Activated T-helper 1 cell treated with Interleukin-2 at 50 U/mL for 16 hours (primary cell): ENCODE measurements at places on chromosomes 6 and 20.

- DNase-seq: no peak
Observed at GRCh38 chr6:79814940-79815339, 132.4 kb downstream of the ELOVL4 start.

DNA sequence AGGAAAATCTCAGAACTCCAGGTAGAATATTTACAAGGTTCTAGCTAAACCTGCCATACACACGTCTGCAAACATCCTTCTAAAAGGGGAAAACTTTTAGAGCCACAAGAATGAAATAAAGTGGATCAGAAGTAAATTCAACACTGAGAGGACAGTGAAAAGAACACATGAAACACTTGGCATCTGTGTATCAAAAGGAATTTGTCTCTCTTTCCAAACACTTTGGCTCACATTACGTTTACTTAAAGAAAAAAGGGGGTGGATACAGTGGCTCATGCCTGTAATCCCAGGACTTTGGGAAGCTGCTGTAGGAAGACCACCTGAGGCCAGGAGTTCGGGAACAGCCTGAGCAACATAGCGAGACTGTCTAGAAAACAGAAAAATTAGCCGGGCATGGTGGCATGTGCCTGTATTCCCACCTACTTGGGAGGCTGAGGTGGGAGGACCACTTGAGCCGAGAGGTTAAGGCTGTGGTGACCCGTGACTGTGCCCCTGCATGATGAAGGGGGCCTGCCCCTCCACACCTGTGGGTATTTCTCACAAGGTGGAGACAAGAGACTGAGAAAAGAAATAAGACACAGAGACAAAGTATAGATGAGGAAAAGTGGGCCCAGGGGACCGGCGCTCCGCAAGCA is 35.4 kb downstream of the NINL start:
- DNase-seq: no peak

DNA sequence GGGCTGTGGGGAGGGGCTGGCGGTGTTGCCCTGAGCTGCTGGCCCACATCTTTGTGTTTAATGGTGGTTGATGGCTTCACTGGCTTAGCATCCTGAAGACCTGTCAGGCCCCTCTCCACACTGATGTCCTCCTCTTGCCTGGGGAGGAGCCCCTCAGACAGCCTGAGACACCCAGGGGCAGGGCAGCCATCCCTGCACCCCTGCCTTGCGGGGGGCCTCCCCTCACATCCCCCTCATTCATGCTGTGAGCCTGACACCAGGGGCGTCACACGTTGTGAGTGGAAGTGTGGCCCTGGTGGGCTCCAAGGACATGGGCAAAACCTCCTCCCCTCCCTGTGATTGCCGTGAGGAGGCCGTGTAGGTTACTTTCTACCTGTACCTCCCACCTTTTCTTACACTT is 152.7 kb downstream of the DTNBP1 start:
- no peak for DNase-seq

DNA sequence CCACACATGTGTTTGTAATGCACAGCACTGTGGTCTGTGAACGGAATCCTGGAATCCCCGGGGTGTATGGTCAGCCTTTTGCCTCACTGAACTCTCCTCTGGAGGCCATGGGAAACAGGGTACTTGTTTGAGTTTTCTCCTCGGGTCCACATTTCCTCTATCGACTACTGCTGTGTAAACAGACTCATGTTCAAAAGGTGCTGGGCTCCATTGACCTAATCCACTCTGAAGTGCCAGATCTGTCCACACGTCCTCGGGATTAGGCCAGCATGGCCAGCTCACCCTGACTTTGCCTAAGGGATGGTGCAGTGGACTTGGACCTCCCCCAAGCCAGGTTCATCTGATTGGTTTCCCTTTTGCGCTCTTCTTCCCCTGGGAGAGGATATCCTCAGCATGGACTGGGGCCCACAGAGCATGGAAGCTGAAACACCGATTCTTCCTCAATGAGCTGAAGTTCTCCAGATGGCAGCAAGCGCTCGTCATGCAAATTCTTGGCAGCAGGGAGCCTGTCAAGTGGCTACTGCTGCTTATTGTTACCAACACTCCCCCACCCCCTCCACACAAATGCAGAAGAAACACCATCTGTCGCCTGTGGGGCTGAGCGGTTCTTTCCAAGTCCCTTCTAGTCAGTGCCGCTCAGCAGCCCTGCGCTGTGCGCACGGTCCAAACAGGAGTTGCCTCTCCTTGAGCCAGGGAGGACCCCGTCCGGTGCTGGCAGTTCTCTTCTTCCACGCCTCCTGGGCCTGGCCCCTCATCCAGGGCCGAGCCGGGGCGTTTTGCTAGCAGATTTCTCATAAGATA is 292.6 kb upstream of the MARCKS start:
- no peak for DNase-seq

DNA sequence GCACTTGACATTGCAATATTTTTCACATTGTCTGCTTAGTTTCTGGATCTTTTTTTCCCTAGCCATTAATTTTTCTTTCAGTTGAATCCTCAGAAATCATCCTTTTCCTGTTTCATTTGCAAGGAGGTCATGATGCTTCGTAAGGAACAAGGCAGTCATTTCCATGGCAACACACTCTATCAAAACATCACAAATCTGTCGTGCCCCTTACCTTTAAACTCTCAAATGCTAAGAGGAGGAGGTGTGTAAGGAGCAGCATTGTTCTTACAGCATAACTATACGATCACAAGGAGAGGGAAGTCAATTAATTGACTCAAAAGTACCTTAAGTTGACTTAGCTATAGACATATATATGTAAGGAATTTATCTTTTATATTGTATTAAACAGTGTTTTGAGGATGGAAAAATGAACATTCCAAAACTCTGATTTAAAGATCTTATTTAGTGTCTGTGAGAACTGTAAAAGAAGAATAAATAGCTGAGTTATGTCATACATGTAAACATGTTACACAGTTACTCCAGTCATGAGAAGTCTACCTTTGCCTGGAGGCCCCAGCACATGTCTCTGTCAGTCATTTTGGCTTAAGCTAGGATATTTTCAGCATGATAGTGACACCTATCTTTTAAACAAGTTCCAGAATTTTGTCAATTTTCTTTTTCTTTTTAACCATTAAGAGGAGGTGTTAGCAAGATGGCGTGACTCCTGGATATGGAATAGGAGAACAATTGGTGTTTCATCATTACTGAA is 41.6 kb downstream of the CDKAL1 start:
- DNase-seq: no peak

DNA sequence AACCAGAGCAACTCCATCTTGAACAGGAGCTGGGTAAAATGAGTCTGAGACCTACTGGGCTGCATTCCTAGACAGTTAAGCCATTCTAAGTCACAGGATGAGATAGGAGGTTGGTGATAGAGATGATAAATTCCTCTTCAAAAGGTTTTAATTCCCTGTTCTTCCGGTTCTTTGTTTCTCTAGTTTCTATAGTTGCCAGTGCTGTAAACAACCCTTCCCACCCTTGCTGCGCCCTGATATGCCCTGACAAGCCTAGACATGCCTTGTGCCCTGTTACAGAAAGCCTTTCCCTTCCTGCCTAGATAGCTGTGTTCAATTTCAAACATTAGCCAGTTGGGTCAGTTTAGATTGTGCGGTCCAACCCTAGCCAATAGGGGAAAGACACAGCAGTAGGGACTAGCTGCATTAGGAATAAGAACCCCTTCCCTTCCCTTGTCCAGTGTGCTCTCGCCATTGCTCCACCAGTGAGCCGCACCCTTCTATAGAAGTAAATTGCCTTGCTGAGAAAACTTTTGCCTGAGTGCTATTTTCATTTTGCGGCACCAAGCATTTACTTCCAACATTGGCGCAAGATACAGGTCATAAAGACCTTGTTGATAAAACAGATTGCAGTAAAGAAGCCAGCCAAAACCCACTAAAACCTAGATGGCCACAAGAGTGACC is 52.5 kb upstream of the CCN2 start:
- DNase-seq: no peak

GRCh38 chr6:3510178-3510577 is 53.3 kb upstream of the SLC22A23 start:
- DNase-seq: no peak

- no peak for DNase-seq
Observed at GRCh38 chr20:4929686-4930397, 71.5 kb downstream of the SLC23A2 start.

DNA sequence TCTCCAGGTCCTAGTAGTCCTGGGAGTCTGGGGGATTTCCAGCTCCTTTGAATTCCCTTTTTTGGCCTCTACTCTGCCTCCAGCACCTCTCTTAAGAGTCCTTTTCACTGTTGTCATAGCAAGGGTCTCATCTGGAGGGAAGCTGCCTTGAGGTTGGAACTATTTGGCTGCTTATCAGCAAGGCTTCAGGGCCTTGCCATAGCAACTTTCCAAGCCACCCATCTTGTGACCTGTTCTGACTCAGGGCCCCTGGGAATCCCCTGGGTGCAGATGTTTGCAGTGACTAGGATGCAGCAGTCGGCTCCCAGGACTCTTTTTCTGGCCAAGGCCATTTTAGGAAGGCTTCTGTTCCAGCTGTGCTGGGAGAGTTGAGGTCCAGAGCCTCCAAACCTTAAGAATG is 12.4 kb downstream of the PKIG start:
- no peak for DNase-seq

- DNase-seq: no peak
Observed at GRCh38 chr20:48799328-48800105, 28.3 kb downstream of the PREX1 start.

DNA sequence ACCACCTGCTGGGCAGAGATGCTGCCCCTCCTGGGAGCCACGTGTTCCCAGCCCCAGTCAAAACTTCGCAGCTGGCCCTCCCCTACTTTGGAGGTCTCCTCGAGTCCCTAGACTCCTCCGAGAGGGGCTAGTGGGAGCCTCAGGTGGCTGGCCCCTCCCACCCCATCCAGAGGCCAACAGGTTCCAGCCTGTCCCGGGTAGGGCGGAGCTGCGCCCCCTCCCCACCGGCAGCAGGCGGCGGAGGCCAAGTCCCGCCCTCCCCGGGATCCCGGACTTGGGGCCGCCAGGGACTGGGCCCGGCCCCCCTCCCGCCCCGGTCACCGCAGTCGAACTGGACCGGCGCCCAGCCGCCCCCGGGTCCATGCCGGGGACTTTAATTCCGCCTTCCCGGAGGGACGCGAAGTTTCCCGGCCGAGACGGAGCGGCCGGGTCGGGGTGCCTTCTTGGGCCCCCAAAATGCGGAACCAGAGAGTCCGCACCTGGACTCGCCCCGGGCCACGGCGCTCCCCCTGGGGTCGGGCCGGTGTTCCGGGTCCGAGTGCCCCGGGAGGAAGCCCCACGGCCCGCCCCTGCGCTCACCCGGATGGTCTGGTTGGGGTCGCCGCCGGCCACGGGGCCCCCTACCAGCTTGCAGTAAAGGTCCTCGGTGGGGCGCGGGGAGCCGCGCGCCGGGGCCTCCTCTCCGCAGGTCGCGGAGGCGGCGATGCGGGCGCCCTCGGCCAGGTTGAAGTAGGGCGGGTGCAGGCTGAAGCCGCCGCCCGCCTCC is 559 bp downstream of the LAMA5 start:
- DNase-seq: no peak

GRCh38 chr6:115896538-115897129 is 164.1 kb downstream of the FRK start:
- DNase-seq: no peak

- no peak for DNase-seq
Observed at GRCh38 chr20:37362821-37363220, 16.9 kb downstream of the SRC start.

- DNase-seq: no peak
Observed at GRCh38 chr6:110708295-110708950, 106.8 kb downstream of the CDK19 start.

DNA sequence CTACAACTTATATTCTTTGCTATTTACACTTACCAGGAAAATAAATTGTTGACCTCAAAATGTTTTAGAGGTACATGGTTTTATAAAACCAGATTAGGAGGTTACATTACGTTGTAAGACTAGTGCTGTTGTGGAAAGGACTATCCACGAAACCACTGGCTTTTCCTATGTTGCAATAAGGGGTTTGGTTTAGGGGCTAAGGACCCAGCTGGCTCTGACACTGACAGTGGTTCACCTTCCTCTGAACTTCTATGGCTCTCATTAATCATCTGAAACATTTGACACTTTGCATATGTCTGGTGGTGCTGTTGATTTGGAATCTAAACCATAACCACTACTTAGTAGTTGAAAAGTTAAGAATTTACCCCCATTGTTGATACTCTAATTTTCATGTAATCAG is 186.7 kb downstream of the NKAIN2 start:
- DNase-seq: no peak

DNA sequence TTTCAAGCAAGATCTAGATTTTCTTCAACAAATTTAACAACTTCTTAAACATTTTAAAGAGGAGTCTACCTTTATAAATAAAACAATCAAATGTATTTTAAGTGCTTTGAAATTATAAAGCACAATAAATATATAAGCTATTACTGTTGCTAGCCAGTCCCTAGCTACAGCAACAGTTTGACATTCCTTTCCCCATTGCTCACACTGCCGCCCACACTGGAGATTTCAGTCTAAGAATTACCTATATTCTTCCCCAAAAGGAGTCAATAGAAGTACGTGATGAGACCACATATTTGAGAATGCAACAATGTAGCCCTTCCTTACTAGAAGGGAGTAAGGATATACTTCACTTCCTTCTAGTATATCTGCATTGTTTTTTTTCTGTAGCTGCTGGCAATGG is 65.3 kb upstream of the RNF146 start:
- no peak for DNase-seq

GRCh38 chr6:127514179-127514772 is 4.9 kb downstream of the MTCL3 start:
- DNase-seq: no peak

GRCh38 chr6:96794980-96795379 is 42.3 kb downstream of the GPR63 start:
- no peak for DNase-seq

GRCh38 chr6:12679341-12679740 is 37.2 kb upstream of the PHACTR1 start:
- DNase-seq: no peak

- no peak for DNase-seq
Observed at GRCh38 chr6:110063594-110064263, 85.6 kb downstream of the GPR6 start.

GRCh38 chr20:47274401-47275108 is 81.9 kb downstream of the ZMYND8 start:
- DNase-seq: no peak

GRCh38 chr6:139728876-139729427 is 354.5 kb upstream of the CITED2 start:
- DNase-seq: no peak

DNA sequence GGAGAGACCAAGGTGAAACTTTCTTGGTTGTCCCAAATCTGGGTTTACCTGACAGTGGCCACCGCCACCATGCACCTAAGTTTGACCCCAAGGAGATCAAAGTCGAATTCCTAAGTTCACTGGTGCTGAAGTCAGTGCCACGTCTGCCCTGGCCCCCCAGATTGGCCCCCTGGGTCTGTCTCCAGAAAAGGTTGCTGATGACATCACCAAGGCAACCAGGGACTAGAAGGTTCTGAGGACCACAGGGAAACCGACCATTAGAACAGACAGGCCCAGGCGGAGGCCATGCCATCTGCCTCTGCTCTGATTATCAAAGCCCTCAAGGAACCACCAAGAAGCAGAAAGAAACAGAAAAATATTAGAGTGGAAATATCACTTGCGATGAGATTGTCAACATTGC is 91.2 kb downstream of the DLL1 start:
- DNase-seq: no peak

- no peak for DNase-seq
Observed at GRCh38 chr6:166422201-166422940, 39.6 kb upstream of the MPC1 start.
